ENCODE measurements at places on chromosomes 12 and 14. TPM values are rescaled to one million over a fixed set of nuclear protein-coding genes. Genes with fewer than 3 reads are reported as not detected.

PROX2 gene
- 3.9 TPM for polyA plus RNA-seq

- no peak overlapping the region for H3K4me3 ChIP-seq
- no peaks in the 10 kb centered on the region for H3K4me1 ChIP-seq
- H3K27ac ChIP-seq = no peak overlapping the region
Measured at GRCh38 chr14:78758333-78758732, 588.2 kb downstream of the NRXN3 start.

RPGRIP1 gene
- polyA plus RNA-seq = 0.78 TPM

ZBTB39 gene
- polyA plus RNA-seq = 7.9 TPM

GRIP1 gene
- 27.7 TPM for polyA plus RNA-seq

DNA sequence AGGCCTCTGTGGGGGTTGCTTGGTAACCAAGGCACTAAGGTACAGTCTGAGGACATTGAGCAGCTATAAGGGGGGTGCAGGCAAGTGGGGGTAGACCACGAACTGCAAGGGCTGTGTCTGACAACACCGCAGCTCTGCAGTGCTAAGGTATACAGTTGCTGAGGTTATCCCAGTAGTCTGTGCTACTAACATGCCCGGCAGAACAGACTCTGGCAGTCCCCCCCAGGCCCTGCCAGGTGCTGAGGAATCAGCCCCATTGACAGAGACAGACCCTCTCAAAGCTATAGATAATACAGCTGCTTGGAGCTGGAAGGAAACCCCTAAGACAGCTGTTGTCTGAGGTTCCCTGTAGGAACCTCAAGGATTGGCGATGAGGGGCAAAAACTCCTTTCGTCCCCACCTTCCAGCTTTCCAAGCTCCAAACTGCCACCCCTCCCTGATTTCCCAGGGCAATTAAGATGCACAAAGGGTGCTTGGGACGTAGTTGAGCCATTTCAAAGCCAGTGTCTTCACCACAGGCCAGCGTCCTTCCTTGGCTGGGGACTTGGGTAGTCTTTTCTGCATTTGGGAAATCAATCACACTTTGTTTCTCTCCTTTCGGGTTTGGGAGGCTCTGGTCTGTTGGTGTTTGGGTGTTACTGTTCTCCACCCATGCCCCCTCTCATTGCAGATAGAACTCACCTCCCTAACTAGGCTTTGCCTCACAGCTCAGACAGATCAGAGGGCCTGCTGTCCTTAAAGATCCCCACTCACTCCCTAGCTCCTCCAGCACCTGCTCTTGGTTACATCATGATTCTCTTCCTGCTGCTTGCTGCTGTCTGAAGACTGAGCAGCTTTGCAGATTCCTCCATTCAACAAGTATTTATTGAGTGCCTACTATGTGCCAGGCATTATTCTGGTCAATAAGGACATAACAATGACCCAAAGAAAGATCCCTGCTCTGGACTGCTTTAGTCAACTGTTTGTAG lies 2.0 kb upstream of the MYH7 start:
- H3K4me3 ChIP-seq = no peak overlapping the region
- H3K36me3 ChIP-seq = no peaks in the 10 kb centered on the region
- H3K27ac ChIP-seq = peak overlapping the region; percentile 74
- H3K27me3 ChIP-seq = no peaks in the 10 kb centered on the region
- no peak for DNase-seq

DNA sequence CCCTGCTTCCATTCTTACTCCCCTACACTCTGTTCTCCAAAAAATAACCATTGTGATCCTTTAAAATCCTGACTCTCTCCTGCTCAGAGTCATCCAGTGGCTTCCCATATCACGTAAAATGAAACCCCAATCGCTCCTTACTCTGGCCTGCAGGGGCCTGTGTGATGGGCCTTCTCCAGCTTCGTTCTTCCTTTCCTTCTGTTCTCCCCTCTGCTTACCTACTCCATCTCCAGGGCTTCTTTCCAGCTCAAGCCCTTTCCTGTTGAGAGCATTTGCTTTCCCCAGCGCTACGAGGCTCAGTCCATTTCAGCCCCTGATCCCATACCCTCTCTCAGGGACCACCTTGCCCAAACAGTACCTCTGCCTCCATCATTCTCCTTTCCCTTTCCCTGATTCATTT lies 144.4 kb upstream of the ARHGAP5 start:
- DNase-seq = no peak
- H3K4me1 ChIP-seq = peaks cover under 1% of the 10 kb centered on the region
- H3K27me3 ChIP-seq = no peaks in the 10 kb centered on the region

TEX52 gene
- 1.3 TPM for polyA plus RNA-seq

SYCP3 gene
- polyA plus RNA-seq = 2.4 TPM

DNA sequence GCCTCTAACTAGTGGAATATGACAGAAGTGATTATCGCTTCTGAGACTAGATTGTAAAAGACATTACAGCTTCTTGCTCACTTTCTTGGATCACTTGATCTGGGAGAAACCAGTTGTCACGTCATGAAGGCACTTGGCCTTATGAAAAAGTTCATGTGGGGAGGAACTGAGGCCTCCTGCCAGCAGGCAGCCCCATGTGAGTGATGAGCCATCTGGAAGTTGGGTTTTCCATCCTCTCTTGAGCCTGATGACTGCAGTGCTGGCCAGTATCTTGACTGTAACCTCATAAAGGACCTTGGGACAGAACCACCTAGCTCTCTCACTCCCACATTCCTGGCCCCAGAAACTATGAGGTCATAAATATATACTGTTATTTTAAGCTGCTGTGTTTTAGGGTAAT lies 28.0 kb downstream of the TTLL5 start:
- no peak overlapping the region for H3K27ac ChIP-seq
- DNase-seq = no peak
- peaks cover 24% of the 10 kb centered on the region for H3K36me3 ChIP-seq
- H3K27me3 ChIP-seq = no peaks in the 10 kb centered on the region
- H3K4me1 ChIP-seq = no peaks in the 10 kb centered on the region
